Amniotic epithelial cell (primary cell): ENCODE measurements at places on chromosomes 11 and 22.
A peak's percentile ranks its signal among the peaks of the same experiment; 100 is the strongest.

GRCh38 chr11:1548221-1549070 is 23.6 kb downstream of the DUSP8 start:
- peak; percentile 37 for DNase-seq

GRCh38 chr11:118652681-118653181 is 26.7 kb downstream of the TREH start:
- no peak for DNase-seq

GRCh38 chr11:66476841-66477251 is 3.4 kb upstream of the DPP3 start:
- DNase-seq: peak; percentile 7

- DNase-seq: no peak
Measured at GRCh38 chr11:77300695-77301094, 791 bp downstream of the GDPD4 start.

DNA sequence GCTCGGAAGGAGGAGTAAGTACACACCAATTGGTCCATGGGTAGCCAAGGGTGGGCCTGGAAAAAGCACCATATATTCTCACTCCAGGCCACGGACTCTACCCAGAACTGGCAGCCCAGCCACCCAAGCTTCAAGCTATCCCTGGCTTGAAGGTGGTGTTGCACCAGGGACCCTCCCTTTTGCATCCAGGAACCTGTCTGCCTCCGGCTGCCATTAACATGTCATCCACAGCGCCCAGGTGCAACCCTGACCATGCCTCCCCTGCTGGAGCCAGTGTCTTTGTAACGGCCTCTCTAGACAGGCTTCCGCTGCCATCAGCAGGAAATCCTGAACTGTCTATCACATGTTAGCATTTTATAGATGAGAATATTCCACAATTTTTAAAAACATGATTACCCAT is 2158.5 kb upstream of the RAG2 start:
- no peak for DNase-seq

DNA sequence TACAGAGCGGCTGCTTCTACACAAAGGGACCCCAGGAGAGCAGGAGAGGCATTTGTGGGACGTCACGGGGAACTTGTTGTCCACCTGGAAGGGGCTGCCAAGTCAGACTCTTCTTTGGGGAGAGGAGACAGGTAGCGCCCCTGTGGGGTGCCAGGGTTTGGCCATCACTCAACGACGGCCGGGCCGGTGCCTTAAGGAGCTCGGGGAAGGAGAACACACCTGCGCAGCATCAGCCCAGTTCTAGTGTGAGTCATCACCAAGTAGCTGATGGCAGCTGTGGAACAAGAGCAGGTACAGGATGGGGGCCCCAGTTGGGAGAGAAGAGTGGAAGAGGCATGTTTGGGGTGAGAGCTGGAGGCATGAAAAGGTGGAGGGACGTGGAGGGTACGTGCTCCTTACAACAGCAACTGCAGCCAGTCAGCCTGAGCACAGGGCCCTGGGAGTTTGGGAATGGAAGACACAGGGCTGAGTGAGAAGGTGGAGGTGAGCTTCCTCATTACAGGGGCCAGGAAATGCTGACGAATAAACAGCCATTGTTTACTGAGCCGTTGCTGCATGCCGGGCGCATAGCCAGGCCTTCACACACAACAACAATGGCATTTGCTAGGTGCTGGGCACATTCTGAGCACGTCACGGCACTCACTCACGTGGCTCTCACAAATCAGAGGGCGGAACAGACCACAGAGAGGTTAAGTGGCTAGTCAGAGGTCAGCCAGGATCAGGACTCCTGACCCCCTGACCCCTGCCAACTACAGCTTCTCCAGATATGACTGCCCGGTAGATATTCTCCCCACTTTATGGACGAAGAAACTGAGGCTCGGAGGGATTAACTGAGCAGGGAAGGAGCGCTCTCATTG is 29.1 kb upstream of the TP53I11 start:
- no peak for DNase-seq

DNA sequence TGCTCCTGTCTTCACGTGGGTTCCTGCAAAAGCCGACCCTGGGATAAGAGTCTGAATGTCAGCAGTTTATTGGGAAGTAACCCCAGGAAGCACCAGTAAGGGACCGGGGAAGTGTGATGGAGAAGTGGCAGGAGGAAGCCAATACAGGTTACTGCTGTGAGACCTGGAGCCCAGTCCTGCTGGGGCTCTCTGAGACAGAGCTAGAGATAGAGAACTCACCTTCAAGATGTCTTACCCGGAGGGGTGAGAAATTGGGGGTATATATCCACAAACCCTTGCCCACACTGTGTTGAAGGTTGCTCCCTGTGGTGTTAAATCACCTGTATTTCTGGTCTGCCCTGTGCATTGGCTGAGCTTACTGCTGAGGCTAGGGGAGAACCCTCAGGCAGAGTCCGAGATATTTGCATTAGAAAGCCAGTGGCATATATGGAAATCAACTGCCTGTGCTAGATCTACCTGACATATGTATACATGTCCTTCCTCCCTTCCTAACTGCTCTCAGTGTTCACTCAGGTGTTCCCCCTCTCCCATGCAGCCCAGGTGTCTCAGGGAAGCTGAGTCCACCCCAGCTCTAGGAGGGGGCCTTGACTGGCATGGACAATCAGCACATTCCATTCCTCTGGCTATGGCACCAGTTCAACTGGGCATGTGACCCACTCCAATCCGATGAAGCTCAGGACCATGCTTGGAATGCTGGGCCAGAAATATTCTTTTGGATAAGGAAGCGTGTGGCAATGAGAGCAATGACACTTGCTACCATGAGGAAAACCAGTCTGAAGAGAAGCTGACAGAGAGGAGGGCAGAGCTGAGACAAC is 6.8 kb upstream of the MICAL2 start:
- no peak for DNase-seq

GRCh38 chr11:20448834-20449233 is 61.3 kb downstream of the PRMT3 start:
- DNase-seq: no peak

- DNase-seq: no peak
Measured at GRCh38 chr22:22881116-22882000, 6.3 kb upstream of the IGLL5 start.

GRCh38 chr11:96197801-96198701 is 144.9 kb downstream of the MAML2 start:
- DNase-seq: no peak

- no peak for DNase-seq
Measured at GRCh38 chr22:40153192-40153591, 24.5 kb upstream of the TNRC6B start.

GRCh38 chr11:62889484-62890437 is 9.1 kb downstream of the SLC3A2 start:
- peak; percentile 97 for DNase-seq

DNA sequence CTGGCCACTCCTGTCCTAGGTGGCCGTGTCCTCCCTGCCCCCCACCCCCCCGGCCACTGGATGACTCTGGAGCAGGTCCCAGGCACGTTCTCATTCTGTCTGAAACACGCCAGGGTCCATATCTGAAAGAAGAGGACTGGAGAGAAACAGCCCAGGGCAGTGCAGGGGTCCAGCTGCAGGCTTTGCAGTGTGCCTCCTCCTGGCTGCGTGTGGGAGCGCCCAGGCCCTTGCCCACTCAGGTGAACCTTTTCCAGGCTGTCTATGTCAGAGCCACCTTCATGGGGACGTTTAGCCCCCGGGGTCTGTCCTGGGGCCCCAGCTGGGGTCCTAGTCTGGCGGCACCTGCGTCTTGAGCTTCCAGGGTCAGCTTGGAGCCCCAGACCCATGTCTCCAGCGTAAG is 15.6 kb downstream of the GRAMD4 start:
- no peak for DNase-seq

- DNase-seq: no peak
Measured at GRCh38 chr11:127506647-127507046, 506.1 kb upstream of the KIRREL3 start.

DNA sequence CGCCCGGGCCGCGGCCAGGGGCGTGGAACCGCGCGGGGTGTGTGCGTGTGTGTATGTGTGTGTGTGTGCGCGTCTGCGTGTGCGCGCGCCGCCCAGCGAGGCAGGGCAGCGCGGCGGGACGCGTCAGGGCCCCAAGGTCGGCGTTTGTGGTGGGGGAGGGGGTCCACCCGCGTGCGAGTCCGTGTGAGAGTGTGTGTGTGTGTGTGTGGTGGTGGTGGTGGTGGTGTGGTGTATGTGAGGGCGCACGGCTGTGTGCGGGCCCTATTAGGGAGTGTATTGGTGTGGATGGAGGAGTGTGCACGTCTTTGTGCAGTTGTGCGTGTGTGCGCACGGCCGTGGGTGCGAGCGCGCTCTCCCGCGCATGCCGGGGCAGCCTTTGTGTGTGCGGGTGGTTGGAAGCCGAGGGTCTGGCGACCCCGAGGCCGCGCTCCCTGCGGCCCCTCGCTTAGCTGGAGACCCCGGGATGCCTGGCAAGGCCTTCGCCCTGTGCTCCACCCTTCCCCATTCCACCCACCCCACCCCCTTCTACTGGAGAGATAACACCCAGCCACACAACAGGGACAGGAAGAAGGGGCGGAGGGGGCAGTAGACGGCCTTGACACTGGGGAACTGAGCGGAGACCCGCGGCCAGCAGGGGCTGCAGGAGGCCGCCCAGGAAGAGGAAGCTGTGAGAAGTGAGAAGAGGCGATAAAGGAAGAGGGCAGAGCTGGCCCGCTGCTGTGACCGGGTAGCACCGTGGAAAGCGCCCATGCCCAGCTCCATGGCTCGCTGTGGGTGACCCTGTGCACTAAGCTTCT is 528 bp upstream of the ARRB1 start:
- DNase-seq: peak; percentile 39

DNA sequence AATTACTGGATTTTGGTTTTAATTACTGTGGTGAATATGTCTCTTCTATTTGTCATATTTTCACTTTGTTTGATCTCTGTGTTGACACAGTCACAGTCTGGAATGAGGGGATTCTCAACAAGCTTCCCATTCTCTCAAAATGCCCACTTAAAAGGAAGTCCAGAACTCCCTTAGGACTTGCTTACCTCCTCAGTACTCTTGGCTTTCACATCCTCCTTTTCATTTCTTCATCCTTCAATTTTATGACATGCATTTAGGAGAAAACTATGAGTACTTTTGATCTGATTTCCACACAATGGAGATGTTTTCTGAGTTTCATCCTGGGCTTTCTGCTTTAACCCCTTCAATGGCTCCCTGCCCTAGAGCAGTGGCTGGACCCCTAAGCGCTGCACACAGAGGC is 49.3 kb upstream of the FLI1 start:
- DNase-seq: no peak

DNA sequence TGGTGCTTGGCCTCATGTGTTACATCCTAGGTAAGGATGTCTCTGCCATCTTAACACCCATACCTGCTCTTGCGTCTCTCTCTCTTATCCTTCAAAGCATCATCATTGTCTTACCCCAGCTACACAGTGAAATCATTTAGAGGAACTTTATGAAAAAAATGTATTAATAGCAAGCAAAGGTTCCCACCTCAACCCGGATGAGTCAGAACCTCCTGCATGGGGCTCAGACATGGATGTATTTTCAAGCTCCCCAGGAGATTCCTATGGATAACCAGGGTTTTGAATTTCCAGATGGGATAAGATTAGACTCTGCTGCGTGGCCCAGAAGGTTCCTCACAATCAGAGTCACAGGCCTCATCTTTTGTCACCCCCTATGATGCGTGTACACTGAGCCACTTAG is 89.1 kb upstream of the NNMT start:
- no peak for DNase-seq

- DNase-seq: no peak
Measured at GRCh38 chr11:86938203-86938899, 16.8 kb downstream of the FZD4 start.

GRCh38 chr11:45400591-45400990 is 114.5 kb upstream of the SYT13 start:
- peak; percentile 17 for DNase-seq

DNA sequence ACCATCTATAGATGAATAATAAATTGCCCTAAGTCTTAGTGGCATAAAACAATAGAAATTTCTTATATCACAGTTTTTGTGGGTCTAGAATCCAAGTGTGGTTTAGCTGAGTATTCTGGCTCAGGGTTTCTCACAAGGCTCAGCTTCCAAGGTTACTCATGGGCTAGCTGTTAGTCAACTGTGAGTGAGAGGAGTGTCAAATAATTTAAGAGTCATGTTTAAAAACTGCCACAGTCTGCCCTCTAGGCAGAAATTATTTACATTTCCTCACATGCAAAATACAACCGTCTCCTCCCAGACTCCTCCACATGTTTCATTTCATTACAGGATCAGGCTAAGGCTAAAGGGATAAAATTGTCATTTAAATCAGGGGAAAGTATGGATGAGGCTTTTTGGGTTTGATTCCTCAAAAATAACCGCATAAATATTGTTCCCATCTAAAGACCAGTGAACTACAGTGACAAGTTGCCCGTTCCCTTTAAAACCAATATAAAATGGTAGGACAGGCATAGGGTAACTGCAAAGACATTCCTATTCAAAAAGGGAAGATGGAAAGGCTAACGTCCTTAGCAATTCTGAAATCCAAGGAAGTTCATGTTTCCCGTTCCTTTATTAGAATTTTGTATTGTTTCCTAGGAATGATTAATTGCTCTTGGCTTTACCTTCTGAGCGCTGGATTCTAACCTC is 324.3 kb downstream of the DYNC2H1 start:
- DNase-seq: peak; percentile 86

GRCh38 chr11:9385327-9385899 is 961 bp downstream of the IPO7 start:
- peak; percentile 38 for DNase-seq

- no peak for DNase-seq
Measured at GRCh38 chr11:119903389-119903788, 174.4 kb upstream of the NECTIN1 start.

DNA sequence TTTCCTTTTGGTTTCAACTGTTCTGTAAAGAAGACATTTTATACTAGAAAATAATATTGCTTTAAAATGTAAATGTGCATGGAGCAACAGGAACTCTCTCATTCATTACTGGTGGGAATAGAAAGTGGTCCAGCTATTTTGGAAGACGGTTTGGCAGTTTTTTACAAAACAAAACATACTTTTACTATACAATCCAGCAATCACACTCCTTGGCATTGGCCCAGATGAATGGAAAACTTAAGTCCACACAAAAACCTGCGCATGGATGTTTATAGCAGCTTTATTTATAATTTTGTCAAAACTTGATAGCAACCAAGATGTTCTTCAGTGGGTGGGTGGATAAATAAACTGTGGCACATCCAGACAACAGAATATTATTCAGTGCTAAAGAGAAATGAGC is 49.9 kb upstream of the SEPTIN5 start:
- DNase-seq: no peak
